ENCODE measurements at places on chromosomes 2 and 18.

DNA sequence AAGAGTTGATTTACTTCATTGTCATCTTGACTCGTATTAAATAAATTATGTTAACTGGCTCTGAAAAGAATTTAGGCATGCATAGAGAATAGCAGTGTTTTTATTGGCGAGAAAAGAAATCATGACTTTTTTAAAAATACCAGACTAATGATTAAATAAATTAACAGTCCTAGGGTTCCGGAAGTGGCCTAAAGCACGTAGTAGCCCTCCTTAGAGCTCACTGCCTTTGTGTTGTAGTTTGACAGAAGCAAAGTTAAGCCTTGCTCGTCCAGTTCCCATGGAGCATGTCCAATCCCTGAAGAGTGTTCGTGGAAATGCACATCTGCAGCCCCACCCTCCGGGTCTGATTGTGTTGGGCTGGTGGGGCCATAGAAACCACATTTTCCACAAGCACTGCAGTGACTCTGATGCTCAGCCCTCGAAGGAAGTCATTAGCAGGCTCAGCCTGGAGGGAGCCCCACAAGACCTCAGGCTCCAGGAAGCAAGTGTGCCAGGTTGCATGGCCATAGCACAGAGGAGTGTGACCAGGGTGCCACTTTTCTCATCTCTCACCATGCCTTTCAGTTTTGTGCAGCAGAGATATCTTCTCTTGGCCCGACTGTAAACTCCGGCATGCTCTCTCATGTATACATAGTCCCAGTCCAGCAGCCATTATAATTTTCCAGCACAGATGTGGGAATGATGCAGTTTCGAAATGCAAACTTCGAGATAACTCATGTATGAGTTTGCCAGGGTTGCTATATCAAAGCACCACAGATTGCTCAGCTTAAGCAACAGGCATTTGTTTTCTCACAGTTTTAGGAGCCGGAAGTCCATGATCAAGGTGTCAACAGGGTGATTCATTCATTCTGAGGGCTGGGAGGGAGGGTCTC is 188.6 kb upstream of the SH3BP4 start:
- DNase-seq = no peak

DNA sequence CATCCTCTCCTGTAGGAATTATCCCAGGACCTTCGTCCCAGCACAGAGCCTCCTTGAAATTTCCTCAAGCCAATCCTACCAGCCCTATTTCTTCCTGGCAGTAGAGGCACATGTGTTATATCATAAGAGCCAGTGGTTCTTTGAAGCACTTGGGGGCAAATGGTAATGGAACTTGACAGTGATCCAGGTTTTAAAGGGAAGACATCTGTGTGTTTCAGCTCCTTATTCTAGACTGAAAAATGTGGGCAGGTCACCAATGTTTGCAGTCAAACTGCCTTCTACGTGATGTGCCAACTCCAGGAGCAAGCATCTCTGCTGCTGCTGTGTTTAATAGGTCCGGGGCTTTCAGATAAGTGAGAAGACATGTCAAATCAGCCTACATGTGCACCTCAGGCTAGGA is 157.1 kb downstream of the GALNT14 start:
- no peak for DNase-seq

DNA sequence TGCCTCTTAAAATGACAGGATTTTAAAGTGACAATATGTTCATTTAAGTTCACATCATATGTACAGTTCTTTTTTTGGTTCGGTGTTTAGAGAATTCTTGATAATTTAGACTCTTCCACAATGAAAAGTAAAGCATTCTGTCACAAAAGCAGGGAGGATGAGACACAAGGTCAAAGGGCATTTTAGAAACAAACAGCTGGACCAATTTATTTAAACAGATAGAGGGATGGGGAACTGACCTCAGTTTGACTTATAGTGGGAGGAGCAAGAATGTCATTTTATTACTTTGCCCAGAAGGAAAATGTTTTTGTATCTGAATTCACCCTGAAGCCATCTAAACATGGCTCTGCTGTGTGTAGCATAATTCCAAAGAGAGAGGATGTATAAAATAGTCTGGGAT is 128.5 kb downstream of the MEIS1 start:
- DNase-seq = no peak

DNA sequence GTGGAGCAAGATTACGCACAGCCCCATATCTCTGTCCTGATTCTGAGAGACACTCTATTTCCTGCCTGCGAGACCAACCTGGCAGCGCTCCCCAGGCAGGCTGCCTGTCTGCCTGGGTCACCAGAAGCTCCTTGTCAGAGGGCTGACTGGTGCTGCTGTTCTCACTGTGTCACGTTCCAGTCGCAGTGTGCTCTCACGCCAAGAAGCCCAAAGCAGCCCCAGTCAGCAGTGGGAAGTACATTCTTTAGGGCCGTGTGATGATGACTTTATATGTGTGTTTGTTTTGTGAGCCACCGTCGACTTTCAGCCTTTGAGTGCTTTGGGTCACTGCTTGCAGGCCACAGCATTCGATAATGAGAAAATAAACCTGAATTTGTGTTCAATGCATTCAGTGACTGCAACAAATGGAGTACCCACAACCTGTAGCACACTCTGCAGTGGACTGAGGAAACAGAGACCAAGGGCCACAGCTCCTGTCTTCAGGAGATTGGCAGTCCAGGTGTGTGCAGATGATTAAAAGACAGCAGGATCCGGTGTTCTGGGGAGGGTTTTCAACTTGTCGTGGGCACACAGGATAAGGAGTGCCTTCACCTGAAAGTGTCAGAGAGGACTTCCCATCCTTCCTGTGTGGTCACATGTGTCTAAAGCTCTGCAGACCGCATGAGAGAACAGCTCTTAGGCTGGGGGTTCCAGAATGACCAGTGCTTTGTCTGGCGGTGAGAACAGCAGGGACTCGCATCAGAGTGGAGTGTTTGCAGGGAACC is 4.8 kb downstream of the TNFRSF11A start:
- DNase-seq = no peak

GRCh38 chr2:125310657-125311364 is 1285.7 kb downstream of the CNTNAP5 start:
- no peak for DNase-seq

DNA sequence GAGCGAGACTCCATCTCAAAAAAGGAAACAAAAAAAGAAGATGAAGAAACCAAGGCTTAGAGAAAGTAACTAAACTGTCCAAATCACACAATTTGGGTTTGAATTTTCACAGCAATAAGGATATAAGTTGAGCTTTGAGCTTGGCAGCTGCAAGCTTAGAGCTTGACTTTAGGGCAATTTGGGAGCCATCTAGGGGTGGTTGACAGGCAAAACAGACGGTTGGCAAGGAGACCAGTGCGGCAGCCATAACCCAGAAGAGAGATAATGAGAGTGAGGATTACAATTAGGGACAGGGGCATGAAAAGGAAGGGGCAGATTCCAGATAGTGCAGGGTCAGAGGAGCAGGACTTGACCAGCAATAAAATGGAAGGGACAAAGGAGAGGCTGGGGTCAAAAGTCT is 382.2 kb upstream of the HNRNPA3 start:
- no peak for DNase-seq

GRCh38 chr2:180494286-180494685 is 486.1 kb upstream of the UBE2E3 start:
- no peak for DNase-seq

DNA sequence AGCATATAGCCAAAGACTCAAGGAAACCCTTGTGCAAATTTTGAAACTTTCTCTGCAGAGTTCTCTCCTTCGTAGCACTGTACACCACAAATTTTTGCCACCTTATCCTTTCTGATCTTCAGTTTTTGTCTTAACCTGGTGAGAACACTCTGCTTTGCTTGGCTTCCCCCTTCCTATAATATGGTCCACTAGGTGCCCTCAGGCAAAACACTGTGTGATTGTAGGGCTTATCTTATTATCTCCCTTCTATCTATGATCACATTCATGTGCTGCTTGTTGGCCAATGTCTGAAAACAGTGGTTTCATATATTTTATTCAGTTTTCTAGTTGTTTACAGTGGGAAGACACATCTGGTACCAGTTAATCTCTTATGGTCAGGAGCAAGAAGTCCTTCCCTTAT is 111.1 kb downstream of the MTX2 start:
- DNase-seq = no peak

- no peak for DNase-seq
Measured at GRCh38 chr2:121253021-121253673, 31.9 kb downstream of the TFCP2L1 start.

- DNase-seq = no peak
Measured at GRCh38 chr2:15031745-15032240, 399.3 kb downstream of the LRATD1 start.

GRCh38 chr2:3667151-3667631 is 9.2 kb downstream of the ALLC start:
- DNase-seq = no peak

DNA sequence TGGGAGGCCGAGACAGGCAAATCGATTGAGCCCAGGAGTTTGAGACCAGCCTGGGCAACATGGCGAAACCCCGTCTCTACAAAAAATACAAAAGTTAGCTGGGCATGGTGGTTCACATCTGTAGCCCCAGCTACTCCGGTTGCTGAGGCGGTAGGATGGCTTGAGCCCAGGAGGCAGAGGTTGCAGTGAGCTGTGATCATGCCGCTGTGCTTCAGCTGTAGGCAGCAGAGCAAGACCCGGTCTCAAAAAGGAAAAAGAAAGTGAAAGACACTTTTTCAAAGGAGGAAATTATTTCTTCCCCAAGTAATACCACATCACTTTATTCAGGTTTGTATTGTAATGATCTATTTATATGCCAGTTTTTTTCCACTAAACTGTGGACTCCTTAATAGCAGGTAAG is 35.7 kb upstream of the TAF4B start:
- DNase-seq = peak; percentile 28

DNA sequence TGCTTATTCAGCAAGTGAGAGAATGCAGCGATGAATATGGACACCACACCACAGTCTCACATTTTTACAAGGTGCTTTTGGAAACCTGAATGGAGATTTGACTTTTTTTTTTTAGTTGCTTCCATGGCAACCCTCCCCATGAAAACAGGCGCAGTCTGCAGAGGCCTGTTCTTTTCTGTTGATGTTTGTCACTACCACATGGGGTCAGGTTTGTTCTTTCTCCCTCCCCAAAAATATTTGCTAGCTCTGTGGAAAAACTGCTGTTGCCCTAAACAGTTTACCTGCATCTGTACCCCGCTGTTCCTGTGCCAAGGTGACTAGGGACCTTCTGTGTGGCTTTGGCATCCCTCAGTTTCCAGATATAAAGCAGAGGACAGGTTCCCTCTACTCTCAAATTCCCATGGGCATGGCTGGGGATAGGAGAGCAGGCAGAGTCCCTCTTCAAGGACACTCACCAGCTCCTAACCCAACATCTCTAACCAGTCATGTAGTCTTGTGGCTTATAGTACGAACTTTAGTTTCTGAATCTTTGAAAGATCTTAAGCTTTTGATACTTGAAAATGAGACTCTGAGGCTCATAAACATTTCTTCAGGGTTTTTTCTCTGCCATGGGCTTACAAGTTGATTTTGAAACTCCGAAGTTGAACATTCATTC is 14.7 kb upstream of the MAPRE2 start:
- no peak for DNase-seq

GRCh38 chr18:9386879-9387278 is 52.3 kb downstream of the TWSG1 start:
- no peak for DNase-seq

- no peak for DNase-seq
Measured at GRCh38 chr2:10487081-10487740, 39.1 kb upstream of the ODC1 start.

DNA sequence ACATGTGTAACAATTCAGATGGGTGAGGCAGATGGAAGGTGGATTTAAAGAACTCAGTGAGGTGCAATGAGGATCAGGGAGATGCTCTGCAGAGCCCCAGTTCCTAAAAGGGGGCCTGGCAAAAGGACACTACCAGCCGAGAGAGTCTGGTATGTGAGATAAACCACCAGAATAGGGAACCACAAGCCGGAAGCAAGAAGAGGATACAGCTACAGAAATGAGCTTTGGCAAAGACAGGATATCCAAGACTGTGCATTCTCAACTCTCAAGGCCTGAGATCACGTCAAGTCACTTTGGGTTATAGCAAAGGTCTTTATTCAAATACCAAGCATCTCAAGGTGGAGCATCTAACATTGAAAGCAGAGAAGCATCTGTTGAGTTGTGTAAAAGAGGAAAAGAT is 293.5 kb downstream of the ARHGAP15 start:
- no peak for DNase-seq

GRCh38 chr18:11906176-11906575 is 1.9 kb downstream of the MPPE1 start:
- DNase-seq = no peak

DNA sequence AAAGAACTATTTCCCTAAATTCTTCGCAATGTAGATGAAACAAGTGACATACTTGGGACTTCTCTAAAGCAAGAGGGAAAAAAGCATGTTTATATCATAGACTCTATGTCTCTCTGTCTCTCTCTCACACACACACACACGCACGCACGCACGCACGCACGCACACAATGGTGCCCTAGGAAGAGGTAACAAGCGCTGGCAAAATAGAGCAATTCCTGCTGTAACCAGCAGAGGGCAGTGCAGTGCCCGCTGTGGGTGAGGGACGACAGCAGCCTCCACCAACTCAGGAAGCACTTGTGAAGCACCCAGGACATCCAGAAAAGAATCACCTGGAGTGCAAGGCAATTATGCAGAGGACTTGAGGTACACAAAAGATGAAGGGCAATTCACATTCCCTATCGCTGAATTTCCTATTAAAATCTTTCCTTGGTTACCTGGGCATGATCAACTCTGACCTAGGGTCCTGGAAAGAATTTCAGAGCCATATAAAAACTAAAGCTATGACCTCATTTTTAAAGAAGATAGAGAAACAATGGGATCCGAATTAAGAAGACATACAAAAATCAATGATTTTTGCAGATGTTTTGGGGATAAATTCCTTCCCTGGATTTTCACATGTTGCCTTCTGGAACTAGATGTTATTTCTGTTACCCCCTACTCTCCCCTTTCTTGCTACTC is 166.4 kb downstream of the PDE11A start:
- peak; percentile 49 for DNase-seq

- DNase-seq = no peak
Measured at GRCh38 chr2:10720947-10721395, 459 bp upstream of the ATP6V1C2 start.

- DNase-seq = no peak
Measured at GRCh38 chr2:152071092-152071491, 27.8 kb downstream of the CACNB4 start.

GRCh38 chr2:164887434-164888144 is 46.0 kb upstream of the COBLL1 start:
- DNase-seq = no peak

DNA sequence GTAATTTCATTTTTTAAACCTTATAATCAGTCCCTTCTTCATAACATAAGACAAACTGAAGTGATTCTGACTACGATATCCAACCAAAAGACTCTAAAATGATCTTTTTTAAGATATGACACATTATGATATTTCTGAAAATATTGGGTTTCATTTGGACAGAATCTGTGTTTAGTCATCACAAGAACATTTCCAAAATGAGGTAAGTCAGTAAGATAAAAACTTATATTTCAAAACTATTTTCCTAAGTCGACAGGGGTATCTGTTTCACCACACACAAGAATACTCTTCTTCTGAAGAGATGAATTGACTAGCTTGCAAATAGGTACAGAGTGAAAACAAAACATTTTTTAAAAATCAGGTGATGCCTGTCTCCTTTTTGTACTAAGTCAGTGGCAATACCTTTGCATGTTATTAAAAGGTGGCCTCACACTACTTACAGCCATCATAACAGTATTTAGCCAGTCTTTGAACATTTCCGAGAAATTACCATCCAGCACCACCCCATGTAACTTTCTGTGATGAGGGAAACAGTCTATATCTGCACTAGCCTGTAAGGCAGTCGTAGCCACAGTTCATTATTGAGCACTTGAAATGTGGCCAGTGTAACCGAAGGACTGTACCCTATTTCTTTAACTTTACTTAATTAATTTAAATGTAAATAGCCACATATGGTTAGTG is 13.5 kb downstream of the STK39 start:
- no peak for DNase-seq
